ENCODE measurements at places on chromosomes 4 and X.
A peak's percentile ranks its signal among the peaks of the same experiment; 100 is the strongest.

GRCh38 chr4:5804656-5805055 lies 88.2 kb downstream of the CRMP1 start:
- DNase-seq, result no peak

GRCh38 chrX:53246231-53246630 lies 21.2 kb upstream of the KDM5C start:
- DNase-seq, result no peak

GRCh38 chr4:73573794-73574528 lies 46.3 kb downstream of the RASSF6 start:
- peak; percentile 87 for DNase-seq

DNA sequence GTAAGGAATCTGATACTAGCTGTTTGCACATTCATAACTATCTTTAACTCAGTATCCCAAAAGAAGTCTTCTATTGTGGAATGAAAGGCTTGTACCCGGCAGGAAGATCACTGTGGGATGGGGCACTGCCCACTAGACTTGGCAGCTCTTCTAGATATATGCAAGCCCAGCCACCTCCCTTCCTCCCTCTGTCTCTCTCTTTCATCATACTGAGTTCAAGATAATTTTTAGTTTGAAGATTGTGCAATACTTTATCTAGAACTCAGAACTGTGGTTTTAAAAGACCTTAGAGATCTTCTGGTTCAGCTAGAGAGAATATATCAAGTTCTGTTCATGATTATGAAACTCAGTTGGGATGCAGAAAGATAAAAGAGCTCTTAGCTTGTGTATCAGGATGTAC lies 22.5 kb upstream of the GPR34 start:
- DNase-seq, result no peak

GRCh38 chr4:47485768-47486167 lies 693 bp downstream of the ATP10D start:
- DNase-seq, result no peak

- DNase-seq, result no peak
Measured at GRCh38 chr4:186979961-186980745, 256.5 kb upstream of the FAT1 start.

DNA sequence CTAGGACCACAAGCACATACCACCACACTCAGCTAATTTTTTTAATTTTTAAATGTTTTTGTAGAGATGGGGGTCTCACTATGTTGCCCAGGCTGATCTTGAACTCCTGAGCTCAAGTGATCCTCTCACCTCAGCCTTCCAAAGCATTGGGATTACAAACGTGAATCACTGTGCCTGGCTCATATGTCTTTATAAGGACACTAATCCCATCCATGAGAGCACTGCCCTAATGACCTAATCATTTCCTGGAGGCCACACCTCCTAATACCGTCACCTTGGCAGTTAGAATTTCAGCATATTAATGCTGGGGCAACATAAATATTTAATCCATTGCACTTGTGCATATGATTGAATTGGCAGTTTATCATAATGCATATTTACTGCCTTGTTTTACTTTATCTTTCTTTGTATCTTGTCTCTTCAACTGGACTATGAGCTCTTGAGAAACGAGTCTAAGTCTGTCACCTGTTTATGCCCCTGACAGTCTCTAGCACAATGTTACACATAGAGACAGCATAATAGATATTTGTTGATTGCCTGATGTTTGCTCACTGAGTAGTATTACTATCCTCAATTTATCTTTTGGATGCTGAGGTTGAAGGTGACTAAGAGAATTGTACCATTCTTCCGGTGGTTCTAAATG lies 172.0 kb downstream of the AASDH start:
- DNase-seq, result peak; percentile 87

Data from HT-29 (cell line).